ENCODE measurements at places on chromosomes 6 and 20. TPM values are rescaled to one million over a fixed set of nuclear protein-coding genes. Genes with fewer than 3 reads are reported as not detected.

- DNase-seq = no peak
Observed at GRCh38 chr6:71114986-71115385, 158.1 kb upstream of the B3GAT2 start.

DNA sequence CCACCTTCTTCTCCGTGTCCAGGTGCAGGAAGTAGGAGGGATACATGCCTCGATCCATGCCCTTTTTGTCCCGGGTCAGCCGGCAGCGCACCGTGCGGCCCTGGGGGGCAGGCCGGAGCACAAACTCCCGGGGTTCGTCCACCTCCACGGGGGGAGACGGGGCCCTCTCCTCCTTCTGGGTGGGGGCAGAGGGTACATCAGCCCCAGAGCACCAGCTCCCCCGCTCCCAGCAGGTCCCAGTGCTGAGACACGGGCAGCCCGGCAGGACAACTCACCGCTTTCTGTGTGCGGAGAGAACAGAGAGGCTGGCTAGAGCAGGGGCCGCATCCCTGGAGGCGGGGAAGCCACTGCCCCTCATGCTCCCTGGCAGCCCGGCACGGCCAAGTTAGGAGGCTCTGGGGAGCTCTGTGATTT is 6.7 kb downstream of the TULP1 start:
- no peak for DNase-seq

DNA sequence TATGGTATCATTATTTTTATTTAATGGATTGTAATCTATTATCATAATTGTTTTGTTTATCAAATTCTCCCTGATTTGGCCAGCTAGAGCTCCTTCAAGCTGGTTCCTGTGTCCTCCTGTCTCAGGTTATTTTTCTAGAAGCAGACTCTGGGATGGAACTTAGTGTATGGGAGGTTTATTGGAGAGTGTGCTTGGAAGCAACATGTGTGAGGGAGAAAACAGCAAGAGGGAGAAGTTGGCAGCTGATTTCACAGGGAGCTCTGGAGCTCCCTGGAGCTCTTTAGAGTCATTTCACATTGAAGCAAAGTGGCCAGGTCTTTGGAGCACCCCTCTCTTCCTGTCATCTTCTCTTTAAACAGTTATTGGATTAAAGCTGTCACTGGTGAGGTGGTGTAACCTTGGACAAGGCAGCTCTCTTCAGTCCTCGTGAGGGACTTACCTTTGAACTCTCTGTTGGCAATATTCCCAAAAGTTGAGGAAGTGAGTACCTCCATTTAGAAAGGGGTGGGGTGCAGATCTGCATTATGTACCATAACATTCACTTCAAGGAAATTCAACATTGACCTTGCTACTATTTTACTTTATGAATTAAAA is 103.6 kb downstream of the PHF3 start:
- DNase-seq = no peak

GRCh38 chr6:45647341-45648261 is 269.9 kb upstream of the SUPT3H start:
- peak; percentile 72 for DNase-seq

GRCh38 chr6:36925809-36926208 is 28.7 kb upstream of the PI16 start:
- DNase-seq = no peak

GRCh38 chr20:25539742-25540672 is 45.3 kb downstream of the NINL start:
- no peak for DNase-seq

DNA sequence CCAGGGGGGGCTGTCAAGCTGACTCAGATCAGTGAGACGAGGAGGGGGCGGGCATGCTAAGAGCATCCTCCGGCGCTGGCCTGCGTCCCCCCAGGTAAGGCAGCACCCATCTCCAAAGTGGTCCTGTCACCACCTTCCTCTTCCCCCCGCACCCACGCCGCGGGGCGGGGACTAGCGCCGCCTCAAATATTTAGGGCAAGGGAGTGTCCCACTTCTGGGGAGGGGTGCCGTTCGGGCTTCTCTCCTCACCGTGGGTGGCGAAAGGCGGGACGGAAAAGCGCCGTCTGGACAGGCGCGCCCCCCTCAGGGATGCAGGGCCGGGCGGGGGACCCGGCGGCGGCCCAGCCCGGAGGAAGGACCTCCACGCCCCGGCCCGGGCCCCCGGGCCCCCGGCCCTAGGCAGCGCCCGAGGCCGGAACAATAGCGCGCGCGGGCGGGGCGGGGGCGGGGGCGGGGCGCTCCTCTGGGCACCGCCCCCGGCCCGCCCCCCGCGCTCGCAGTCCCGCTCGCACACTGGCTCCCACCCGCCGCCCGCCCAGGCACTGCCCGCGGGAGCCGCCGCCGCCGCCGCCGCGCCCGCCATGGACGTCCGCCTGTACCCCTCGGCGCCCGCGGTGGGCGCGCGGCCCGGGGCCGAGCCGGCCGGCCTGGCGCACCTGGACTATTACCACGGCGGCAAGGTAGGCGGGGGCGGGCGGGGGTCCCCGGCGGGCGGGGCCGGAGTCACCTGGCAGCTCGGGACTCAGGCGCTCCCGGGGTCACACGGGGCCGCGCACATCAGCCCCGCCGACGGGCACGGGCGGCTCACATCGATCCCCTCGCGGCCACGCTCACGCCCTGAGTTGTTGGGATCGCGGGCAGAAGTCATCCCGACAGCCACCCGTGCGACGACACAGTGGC is at the start of gene TOX2:
TOX2 (plus strand) TSS at position 542 of the 900 bp plus-strand sequence; CDS start at position 582, 40 bp downstream.
- peak; percentile 44 for DNase-seq

The SIRPA gene
- 42.4 TPM for total RNA-seq

The SRXN1 gene
- 53.7 TPM for total RNA-seq

The PCMT1 gene
- 277 TPM for total RNA-seq

Data from M059J (cell line).